ENCODE measurements at places on chromosomes 12 and 14.

DNA sequence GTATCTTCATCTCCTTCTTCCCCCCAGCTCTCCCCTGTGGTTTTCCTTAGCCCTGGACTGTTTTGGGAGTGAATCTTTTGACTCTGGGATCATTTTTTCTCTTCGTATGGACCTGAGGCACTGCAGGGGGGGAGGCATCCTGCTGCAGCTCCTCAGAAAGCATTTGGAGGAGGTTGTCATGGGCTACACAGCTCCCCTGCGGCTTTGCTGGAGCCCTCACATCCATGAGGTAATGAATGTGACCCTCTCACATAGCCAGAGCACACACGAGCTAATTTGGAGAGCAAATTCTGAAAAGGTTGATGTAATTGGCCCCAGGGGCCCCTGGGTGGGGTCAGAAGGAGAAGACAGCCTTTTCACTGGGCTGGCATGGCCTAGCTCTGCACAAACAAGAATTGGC, 110.9 kb downstream of the PAH start:
- DNase-seq: no peak

DNA sequence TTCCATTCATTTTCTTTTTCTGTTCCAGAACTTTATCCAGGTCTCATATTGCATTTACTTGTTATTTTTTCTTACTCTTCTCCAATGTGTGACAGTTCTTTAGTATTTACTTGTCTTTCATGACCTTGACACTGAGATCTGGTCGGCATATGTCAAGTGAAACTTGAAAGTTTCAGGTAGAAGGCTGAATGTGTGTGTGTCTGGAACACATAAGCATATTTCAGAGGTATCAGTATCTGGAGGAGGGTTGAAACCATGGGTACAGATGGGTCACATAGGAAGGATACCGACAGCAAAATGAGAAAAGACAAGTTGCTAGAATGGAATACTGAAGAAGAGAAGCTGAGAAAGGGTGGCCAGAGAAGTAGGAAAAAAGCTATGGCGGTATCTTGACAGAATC, 22.5 kb upstream of the PTGDR start:
- no peak for DNase-seq

DNA sequence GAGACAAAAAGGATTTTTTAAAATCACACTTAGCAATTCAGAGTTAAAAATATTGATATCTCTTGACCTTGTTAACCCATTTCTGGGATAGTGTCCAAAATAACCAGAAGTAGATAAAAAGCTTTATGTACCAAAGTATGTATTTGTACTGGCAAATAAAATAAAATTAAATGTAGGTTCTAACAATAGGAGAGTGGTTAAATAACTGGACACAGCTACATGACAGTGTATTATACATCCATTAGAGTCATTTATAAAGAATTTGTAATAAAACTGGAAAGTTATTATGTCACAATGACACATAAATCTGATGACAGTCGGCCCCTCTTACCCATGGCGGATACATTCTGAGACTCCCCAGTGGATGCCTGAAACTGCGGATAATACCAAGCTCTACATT, 34.0 kb downstream of the BMAL2 start:
- DNase-seq: no peak

- DNase-seq: no peak
Observed at GRCh38 chr12:90338365-90338764, 616.6 kb downstream of the CCER1 start.

DNA sequence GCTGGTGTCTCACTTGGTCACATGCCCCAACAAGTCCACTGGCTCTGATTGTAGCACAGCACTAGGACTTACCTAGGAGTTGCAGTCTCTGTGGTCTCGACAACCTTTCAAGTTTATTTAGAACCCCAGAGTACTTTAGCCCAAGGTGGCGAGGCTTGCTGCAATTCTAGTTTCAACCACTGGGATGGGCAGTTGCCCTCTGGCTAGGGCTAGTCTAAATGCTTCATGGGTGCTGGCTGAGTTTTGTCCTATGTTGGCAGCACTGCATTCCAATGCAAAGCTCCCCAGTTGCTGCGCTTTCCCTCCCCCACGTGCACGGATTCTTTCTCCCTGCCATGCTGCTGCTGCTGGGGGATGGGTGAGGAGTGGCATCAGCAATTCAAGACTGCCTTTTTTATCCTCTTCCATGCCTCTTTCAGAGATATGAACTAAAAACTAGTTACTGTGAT, 207.9 kb downstream of the SYNE2 start:
- DNase-seq: no peak

DNA sequence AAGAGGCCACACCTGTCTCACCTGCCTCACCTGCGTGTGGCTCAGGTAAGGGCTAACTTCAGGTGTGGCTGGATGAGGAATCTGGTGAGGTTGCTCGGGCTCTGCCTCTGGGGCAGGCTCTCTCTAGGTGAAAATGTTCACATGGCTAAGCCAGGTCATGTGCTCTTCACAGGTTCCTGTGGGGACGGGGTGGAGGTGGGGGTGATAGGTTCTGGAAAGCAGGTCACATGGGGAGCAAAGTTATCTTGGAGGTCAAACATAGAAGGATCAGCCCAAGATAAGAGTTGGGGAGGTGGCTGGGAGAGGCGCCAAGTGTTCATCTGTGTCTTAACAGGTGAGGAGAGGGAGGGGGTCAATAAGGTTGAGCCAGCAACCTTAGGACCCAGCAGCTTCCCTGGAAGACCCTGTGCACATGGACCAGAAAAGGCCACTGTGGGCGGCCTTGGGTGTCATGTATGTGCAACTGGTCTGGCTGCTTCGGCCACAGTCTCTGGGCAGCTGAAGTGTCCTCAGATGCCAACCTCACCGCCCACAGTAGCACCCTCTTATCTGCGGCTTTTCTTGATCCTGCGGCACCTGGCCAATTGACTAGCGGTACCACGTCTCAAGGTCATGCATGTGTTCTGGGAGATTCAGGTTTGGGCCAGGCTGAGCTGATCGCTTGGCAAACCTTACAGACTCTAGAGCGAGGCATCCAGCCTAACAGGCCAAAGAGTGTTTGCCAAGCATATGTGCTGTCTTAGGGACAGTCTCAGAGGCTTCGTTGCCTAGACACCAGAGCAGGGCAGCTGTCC, 60.5 kb downstream of the CACNA1C start:
- DNase-seq: no peak

DNA sequence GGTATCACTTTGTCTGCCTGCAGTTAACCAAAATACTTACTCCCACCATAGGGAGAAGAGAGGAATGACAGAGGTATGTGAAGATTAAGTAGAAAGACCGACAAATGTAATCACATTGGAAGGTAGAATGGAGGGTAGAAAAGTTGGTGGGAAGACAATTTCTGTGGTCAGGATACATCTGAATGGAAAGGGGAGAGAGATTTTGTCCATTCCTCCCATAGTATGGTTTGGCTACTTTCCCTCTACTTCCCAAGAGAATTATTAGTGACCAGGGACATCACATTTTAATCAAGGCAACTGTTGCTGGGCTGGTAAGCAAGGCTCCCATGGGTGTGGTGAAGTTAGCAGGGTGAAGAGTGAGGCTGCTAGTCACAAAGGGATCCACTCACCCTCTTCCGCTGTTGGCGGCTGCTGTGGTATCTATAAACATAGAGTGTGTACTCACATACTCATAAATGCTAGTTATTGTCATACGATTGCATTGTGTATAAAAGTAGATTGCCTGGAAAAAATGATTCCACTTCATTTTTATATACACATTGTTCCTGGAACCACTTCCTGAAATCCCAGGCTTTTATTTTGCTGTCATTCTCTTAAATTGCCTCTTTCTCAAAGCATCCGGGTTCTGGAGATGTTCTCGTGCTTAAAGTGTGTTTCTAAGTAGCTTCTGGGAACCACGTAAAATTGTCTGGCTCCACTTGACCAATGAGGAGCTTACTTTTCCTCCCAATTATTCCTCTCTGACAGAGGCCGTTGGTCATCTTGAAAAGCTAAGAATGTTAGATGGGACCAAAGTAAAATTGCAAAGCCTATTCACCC, 413.1 kb downstream of the ZFP36L1 start:
- DNase-seq: no peak

GRCh38 chr12:57401165-57401564, 29.7 kb downstream of the R3HDM2 start:
- no peak for DNase-seq

All from activated CD4-positive, CD25-positive, alpha-beta regulatory T cell (primary cell).